Stimulated activated CD8-positive, alpha-beta memory T cell treated with anti-CD3 and anti-CD28 coated beads, Interleukin-15, amount 100 ng/mL, for 4 hours (primary cell): ENCODE measurements at places on chromosomes 2 and 18.

- no peak for DNase-seq
These were observed 102.7 kb upstream of the PTPRM start for GRCh38 chr18:7464245-7464966.

- no peak for DNase-seq
These were observed 59.6 kb downstream of the SPIRE1 start for GRCh38 chr18:12598181-12598930.

DNA sequence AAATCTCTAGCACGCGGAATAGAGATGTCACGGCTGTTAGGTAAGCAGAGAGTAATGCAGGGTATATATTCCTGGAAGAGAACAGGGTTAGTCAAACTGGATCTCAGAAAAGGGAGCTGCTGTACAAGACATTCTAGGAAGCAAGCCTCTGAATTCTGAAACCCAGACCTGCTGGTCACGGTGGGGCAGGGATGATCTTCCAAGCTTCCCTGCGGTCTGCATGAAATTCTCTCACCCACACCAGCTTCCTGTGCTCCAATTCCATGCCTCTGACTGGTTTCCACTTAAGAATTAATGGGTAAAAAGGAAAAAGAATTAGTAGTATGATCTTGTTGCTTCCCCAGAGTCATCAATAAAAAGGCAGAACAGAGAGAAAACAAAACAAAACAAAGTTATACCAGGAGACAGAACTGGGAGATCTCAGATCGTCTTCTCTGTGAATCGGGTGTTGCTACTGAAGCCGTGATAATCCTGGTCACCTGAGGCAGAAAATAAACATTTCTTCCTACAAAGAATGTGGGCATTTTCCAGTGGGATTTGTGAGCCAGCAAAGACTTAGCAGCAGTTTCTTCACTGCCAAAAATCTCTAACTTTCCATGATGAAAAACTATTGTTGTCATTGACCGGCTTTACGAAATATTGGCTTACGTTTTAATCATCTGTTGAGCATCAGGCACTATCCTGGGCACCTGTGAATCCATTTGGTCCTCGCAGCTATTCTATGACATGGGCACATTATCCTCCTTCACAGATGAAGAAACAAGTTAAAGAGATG, 5.3 kb upstream of the CYP27C1 start:
- DNase-seq = no peak

DNA sequence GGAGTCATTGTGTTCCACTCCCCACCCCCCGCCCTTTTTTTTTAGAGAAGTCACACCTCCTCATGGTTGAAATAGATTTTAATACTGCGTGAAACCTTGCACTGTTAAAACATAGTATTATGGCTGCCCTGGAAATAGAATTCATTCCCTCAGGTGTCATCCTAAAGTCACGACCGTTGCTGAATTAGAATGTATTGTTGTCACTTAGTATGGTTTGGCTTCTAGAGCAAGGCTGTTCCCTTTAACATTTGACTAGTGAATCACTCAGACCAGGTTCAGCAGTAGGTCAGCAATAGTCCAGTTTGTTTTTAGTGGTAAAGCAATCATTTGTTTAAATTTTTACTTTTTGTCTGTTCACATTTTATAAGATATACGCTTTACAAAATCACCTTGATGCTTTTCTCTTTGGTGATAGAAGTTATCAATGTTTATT, 1.2 kb downstream of the BABAM2 start:
- no peak for DNase-seq

DNA sequence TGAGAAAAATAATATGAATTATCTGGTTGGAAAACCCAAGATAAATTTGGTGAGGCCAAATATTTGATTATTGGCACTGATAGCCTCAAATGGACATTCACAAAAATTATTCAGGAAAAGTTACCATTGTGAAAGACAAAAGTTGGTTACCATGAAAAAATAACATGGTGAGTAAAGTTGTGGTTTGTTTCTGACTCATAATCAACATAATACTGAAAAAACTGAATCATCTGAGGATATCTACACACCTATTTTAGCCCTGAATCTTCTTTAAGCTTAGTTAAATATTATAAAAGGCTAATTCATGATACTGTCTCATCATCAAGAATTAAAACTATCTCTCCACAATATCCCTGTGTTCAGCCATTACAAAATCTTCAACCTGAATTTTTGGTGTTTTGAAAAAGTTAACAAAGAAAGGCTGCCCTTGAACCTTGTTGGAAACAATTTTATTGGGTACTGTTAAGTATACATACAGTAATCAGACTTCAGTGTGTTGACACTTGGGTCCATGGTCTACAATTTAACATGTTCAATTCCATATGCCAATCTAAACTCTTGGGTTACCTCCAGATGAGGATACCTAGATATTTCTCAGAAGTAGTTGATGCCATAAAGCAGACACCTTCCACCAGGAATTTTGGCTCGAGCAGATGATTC, 607.5 kb upstream of the SLC39A10 start:
- no peak for DNase-seq

DNA sequence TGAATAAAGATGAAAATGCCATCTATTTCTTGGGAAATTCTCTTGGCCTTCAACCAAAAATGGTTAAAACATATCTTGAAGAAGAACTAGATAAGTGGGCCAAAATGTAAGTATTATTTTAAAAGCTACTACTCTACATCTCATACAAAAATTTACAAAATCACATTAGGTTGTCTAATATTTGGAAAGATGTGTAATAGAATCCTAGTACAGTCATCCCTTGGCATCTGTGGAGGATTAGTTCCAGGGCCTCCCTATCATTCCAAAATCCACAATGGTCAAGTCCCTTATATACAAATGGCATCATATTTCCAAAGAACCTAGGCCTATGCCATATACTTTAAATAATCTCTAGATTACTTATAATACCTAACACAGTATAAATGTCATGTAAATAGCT, 41.2 kb downstream of the KYNU start:
- DNase-seq = no peak

DNA sequence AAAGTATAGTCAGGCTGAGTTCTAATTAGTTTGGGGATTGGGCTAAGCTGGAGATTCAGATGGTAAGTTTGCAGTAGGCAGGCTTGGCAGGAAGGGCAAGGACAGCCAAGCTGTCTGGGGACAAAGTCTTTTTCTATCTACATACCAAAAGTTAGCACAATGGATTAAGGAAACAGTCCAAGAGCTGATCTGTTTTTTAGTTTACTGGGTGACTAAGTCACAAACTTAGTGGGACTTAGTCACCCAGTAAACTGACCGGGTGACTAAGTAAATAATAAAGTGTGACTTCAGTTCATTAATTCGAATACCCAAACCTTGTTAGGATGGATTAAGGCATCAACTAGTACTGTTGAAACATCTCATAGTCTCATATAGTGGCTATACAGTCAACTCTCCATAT, 1386.0 kb upstream of the CELF4 start:
- DNase-seq = no peak

DNA sequence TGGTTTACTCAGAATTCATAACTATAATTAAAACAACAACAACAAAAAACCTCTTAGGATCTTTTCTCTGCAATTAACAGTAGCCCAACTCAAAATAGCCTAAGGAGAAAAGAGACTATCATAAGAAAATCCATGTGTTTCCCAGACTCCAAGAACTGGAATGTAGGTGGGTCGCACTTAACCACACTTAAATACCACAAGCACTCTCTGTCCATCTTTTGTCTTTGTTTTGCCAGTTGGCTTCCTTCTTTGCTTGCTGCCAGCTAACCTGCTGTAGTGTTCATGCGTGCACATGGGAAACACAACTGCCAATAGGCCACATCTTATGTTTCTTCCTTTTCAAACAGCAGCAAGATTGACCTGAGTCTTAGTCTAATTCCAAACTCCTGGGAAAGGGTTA, 24.1 kb upstream of the ACVR1 start:
- no peak for DNase-seq

- no peak for DNase-seq
These were observed 71.2 kb upstream of the DOCK10 start for GRCh38 chr2:225113371-225114015.

DNA sequence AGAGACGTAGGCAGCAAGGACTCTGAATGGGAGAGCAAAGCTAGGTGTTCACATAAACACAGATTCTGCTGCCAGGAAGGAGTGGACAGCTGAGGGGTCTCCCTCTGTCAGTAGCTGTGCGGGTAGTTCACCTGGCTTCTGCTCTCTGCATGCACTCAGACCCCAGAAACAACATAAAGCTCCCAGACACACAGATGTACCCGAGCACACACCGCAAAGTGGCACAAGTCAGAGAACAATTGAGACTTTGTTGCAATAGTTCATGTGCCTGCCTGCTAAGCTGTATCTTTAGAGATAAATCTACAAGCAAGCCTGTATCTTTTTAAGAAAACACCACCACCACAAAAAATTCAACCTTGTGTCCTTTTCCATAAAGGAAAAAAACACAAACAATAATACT, 420.0 kb upstream of the ST6GAL2 start:
- no peak for DNase-seq

GRCh38 chr2:142037066-142037465, 93.8 kb downstream of the LRP1B start:
- no peak for DNase-seq

- DNase-seq = no peak
These were observed 196.6 kb upstream of the SALL3 start for GRCh38 chr18:78782951-78783563.

DNA sequence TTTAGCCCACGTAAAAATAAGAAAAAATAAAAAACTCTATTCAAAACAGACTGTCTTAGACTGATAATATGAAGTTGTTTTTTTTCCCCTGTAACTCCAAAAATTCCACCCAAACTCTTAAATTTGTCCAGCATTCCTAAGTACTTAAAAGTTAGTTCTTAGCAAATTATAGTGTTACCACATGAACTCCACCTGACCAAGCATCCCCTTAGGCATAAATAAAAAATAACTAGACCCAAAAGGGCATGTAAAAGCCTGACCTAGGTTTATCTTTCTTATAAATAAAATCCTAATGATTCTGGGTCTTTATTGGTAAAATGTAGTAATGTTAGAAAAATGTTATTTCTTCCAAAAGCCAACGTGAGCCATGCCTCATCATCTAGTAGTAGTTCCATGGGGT, 54.3 kb downstream of the TTC21B start:
- DNase-seq = no peak

DNA sequence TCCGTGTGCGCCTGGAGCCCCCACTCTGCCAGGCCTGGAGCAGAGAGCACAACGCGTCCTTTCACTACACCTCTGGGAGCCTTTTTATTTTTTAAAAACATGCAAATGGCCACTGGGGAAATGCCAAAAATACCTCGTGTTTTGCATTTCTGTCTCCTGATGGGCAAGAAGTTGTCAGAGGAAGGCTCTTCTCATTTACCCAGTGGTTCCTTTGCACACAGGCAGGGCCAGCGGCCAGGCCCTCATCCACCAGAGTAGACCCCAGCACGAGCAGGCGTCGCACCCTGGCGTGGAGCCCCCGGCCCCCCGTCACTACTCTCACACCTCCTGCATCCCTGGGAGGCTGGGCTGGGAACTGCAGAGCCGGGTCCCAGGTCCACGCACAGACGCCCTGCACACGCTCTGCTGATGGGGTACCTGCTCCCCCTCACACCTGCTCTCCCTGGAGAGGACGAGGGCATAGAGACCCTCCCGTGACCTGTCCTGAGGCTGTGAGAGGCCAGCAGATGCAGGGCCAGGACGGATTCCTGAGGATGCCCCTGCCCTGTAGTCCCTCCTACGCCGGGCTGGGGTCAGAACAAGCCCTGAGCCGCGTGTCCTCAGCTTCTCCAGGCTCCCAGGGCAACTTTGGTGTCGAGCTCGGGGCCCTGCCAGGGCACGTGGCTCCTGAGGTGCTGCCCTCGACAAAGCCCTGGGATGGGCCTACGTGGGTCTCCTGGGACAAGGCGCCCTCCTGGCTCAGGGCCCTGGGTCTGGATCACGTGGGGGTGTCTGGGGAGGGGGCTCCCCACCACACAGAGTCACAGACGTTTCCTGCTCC, 65.0 kb downstream of the NFATC1 start:
- no peak for DNase-seq

- no peak for DNase-seq
These were observed 142.9 kb upstream of the FIGN start for GRCh38 chr2:163878718-163879117.

- DNase-seq = peak; percentile 31
These were observed 31.2 kb downstream of the KIF3C start for GRCh38 chr2:25951071-25951547.

DNA sequence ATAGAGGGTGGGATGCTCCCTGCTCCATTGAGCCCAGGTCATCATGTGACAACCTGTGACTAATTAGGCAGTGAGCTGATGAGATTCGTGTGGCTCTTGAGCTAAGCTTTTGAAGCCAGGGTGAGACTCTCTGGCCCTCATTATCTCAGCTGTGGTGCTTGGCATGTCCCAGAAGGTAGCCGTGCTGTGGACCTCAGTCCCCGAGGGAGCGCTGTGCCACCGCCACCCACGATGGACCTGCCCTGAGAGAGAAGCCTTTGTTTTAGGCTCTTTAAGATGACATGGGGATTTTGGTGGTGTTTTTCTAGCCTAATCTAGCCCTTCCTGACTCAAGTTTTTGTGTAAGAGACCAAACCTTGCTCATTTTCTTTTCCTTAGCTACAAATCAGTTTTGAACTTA, 66.4 kb downstream of the NEDD4L start:
- DNase-seq = no peak

- no peak for DNase-seq
These were observed 31.7 kb downstream of the ONECUT2 start for GRCh38 chr18:57466745-57467409.

DNA sequence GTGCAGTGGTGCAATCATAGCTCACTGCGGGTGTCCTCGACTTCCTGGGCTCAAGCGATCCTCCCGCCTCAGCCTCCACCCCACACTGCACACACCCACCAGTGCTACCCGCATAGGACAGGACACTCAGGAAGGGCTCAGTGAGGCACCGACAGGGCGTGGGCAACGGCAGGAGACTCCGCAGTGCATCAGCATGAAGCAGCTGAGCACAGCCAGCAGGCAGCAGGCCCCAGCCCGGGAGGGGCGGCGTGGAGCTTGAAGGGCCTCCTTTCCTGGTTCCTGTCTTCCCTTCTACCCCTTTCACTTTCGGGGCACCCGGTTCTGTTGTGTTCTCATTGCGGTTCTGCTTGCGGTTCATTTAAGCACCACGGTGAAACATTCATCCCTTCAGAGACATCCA, 89.8 kb downstream of the ZNF516 start:
- DNase-seq = no peak

- no peak for DNase-seq
These were observed 61.0 kb downstream of the TMEM163 start for GRCh38 chr2:134657650-134658250.

- DNase-seq = no peak
These were observed 57.8 kb upstream of the ID2 start for GRCh38 chr2:8623958-8624591.

DNA sequence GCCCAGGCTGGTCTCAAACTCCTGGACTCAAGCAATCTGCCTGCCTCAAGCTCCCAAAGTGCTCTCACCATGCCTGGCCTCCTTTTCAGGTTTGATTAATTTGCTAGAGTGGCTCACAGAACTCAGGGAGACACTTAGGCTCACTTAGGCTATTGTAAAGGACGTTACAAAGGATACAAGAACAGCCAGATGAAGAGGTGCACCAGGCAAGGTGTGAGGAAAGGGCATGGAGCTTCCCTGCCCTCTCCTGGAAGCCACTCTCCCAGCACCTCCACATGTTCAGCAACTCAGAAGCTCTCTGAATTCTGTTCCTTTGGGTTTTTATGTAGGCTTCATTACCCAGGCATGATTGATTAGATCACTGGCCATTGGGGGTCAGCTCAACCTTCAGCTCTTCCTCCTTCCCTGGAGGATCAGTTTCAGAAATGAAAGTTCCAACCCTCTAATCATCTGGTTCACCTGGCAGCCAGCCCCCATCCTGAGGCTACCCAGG, 78.7 kb upstream of the RGPD5 start:
- no peak for DNase-seq
